ENCODE measurements at places on chromosomes 5 and 9.

DNA sequence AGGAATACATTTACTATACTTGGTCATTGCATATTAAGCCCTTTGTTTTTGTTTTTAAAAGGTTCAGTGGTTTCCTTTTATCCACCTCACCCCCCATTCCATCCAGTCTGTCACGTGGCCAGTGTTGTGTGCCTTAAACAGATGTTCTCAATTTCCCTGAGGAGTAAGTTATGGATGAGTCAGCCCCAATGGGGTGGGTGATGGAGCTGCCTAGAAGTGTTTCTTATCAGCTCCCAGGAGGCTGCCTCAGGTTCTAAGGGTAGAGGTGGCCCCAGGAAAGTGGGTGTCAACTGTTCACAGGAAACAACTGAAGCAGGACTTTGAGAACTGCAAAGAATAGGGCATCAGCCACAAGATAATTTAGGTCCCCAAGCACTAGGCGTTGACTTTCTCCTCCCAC, 41.1 kb downstream of the ACTBL2 start:
- DNase-seq, result no peak

GRCh38 chr5:105288946-105289345, 1726.4 kb upstream of the NUDT12 start:
- no peak for DNase-seq

GRCh38 chr5:79602889-79603288, 9.4 kb upstream of the TENT2 start:
- no peak for DNase-seq

DNA sequence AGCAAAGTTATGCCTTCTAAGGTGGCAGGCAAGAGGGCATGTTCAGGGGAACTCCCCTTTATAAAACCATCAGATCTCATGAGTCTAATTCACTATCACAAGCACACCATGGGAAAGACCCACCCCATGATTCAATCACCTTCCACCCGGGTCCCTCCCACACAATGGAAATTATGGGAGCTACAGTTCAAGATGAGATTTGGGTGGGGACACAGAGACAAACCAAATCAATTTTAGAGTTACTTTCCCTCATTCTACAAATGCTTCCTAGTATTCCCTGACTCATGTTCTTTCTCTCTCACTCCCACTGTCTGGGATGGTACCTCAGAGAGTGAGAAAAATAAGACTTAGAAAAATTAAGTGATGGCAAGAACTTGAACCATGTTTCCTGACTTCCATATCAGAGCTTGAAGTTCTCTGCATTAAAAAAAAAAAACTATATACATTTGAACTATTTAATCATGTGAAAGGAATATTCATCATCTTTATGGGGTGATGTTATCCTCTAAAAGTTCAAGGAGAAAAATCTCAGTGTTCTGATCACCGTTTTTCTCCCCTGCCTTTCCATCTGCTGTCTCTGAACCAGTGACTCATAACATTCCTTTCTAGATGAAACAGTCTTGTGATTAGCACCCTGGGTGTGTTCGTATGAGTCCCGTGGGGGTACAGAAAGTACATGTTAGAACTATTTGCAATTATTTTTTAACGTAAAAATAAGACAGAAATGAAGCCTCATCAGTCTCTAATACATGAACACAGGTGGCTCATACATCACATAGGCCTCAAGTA, 282.9 kb downstream of the SLF1 start:
- DNase-seq, result no peak

- DNase-seq, result no peak
Measured at GRCh38 chr5:74966141-74967026, 86.0 kb downstream of the GCNT4 start.

DNA sequence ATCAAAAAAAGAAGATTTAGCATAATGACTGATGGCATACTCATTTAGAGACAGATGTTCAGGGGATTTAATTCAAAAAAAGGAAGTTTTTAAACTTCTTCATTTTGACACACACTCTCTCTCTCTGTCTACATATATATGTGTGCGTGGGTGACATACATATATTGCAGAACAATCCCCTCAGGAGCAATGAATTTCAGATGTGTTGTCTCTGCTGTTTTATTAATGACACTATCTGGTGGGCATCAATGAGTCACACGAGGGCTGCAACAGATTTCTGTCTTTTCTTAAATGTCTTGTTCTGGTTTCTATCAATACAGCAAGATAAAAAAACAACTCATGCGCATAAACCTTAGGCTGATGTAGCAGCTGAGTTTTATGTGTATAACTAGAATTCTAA, 123.5 kb upstream of the SLCO6A1 start:
- DNase-seq, result no peak

Measured in activated CD8-positive, alpha-beta T cell treated with anti-CD3 and anti-CD28 coated beads for 36 hours (primary cell).